Mesenteric fat pad (tissue), 1 donor: ENCODE measurements at places on chromosomes 12 and 14. TPM values are rescaled to one million over a fixed set of nuclear protein-coding genes. Genes with fewer than 3 reads are reported as not detected.

DNA sequence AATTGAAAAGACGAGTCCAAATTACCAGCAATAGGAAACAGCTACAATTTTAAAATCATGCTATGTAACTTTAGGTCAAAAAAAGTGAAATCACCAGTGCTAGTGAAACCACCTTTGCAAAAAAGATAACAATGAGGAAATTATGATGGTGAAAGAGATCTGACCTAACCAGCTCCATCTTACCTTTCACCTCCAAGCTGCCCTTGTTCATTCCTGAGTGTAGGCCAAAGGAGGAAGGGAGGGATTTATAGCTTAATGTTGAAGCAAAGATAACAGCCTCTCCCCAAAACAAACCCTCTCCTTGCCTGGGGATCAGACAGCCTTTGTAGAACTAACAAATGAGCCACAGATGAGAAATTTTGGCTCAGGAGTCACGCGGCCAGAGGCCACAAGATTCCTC is 83.2 kb upstream of the EIF5 start:
- no peak for DNase-seq

GRCh38 chr12:53255996-53256395 is 12.1 kb upstream of the ESPL1 start:
- DNase-seq = no peak

DNA sequence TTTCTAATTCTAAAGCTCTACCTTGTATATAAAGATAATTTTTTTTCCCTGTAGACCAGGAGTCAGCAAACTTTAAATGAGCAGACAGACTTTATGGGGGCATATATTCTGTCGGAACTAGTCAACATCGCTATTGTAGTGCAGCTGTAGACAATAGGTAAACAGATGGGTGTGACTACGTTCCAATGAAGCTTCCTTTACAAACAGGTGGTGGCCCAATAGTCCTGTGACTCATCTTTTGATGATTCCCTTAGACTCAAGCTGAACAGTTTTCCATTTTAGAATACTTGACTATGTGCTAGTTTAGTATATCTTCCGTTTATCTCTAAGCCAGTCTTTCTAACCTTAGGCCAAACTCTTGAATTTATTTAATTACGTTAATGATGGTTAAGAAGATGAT is 16.3 kb downstream of the MUCL1 start:
- DNase-seq = no peak

DNA sequence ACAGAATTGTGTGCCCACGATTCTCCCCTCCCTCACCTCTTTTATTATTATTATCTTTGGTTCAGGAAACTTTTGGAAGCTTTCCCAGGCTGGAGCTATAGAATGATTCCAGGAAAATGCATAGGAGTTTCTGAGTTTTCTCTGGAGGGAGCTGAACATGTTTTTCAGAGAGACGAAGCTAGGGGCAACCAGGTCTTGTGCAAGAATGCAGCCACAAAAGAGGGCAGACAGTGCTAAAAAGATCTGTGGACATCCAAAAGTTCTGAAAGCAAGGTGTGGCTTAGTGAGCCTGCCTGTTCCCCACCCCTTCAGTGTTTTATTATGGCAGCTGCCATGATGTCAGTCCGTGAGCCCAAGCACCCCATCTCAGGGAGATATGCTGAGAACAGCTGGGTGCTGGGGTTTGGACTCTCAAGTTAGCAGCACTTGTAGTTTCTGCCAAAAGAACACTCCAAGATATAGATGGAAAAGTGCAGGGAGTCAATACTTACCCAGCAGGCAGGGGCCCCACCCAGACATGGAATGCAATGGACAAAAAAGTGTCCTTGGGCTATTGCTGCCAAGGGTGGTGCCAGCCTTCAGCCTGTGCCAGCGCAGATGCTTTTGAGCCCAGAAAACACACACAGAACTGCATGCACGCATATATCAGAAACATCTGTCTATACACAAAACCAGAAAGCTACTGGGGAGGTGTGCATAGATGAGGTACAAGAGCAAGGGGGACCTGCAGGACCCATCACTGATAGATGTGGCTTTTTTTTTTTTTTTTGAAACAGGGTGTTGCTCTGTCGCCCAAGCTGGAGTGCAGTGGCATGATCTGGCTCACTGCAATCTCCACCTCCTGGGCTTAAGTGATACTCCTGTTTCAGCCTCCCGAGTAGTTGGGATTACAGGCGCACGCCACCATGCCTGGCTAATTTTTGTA is 17.0 kb upstream of the IRF2BPL start:
- DNase-seq = no peak

- DNase-seq = no peak
These were observed 244.3 kb upstream of the NOVA1 start for GRCh38 chr14:26841920-26842741.

Gene HSPB8
- 66.4 TPM for total RNA-seq
